Hematopoietic multipotent progenitor cell treated with erythropoietin and hydrocortisone succinate and interleukin-3 and kit ligand, for 4 days (in vitro differentiated cells): ENCODE measurements at places on chromosomes 1 and 21.
A peak's percentile ranks its signal among the peaks of the same experiment; 100 is the strongest.

DNA sequence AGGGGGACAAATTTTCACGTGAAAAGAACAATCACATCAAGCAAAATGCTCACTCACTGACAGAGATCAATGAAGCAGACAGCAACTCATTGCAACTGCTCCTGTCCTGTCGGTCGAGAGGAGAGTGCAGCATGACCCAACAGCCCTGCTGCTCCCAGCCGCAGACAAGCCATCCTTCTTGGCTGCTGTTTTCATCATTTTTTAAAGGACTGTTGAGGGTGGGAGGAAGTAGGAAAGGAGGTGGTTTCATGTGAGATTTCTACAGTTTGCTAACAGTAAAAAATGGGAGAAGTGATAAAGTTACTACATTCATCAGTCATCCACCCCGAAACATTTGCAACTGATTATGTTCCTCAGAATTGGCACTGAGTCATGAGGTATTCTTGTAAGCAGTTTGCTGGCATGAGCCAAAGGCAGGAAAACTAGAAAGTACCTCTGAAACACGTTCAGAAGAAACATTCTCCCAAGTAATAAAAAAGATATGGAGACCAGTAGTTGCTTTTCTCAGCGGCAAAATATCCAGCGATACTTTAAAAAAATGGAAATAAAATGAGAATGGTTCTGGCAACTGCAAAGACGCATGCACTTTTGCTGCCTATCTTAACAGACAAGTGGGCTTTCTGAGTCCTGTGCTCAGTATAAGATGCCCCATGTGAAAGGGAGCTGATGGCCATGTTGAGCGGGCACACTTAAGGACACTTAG lies 72.0 kb upstream of the CLDN14 start:
- DNase-seq = peak; percentile 38

GRCh38 chr1:230684146-230684545 lies 29.8 kb downstream of the AGT start:
- DNase-seq = no peak

- DNase-seq = peak; percentile 68
These were observed 15.2 kb downstream of the PTPRF start for GRCh38 chr1:43545695-43546387.

DNA sequence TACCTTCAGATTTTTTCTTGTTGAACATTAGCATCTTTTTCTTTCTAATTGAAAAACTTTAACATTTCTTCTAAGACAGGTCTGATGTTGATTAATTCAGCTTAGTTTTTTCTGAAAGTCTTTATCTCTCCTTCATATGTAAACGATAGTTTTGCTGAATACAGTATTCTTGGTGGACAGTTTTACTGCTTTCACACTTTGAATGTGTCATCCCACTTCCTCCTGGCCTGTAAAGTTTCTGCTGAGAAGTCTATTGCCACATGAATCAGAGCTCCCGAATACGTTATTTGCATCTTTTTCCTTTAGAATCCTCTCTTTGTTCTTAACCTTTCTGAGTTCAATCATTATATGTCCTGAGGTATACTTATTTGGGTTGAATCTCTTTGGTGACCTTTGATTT lies 344.2 kb downstream of the OLFM3 start:
- DNase-seq = no peak

GRCh38 chr1:33142483-33143064 lies 39.3 kb downstream of the TRIM62 start:
- DNase-seq = peak; percentile 70
